Stimulated activated CD4-positive, alpha-beta T cell treated with anti-CD3 and anti-CD28 coated beads, Interleukin-4, amount 100 ng/mL, for 24 hours (primary cell): ENCODE measurements at places on chromosomes 6 and 20.

- no peak for DNase-seq
These were observed 357.2 kb upstream of the SULF2 start for GRCh38 chr20:48142516-48142773.

DNA sequence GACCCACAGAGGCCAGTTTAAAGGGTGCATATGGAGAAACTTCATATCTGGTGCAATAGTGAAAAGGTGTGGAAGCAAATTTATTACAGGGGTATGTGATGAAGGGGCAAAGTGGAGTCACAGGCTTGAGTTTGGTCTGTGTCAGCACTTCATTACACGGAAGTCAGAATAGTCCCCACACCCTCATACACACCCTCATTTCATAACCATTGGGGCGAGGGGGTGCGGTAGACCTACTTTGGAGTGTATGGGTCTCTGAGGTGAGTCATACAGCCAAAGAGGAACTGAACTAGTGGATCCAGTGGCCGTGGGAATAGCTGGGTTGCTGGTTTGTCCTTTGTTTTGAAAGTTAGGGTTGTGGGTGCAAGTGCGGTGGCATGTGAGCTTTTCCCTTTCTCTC, 3.3 kb downstream of the TM9SF4 start:
- no peak for DNase-seq

DNA sequence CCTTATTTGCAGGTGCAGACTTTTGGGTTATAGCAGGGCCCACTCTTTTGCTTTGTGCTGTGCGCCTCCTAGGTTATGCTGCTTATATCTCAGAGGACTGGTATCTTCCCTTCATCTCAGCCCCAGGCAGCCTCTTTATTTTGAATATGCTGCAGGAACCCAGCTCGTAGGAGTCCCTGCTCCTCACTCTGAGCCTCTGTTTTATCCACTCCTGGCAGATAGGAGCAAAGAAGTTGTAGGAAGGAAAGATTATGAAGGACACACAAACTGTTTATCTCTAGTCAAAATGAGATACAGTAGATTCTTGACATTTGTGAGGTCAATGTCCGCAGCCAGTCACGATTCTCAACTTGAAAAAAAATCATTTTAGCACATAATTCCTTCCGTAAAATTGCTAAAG, 15.6 kb downstream of the L3MBTL3 start:
- no peak for DNase-seq

- peak; percentile 24 for DNase-seq
These were observed 43.6 kb downstream of the REPS1 start for GRCh38 chr6:138944412-138944811.

DNA sequence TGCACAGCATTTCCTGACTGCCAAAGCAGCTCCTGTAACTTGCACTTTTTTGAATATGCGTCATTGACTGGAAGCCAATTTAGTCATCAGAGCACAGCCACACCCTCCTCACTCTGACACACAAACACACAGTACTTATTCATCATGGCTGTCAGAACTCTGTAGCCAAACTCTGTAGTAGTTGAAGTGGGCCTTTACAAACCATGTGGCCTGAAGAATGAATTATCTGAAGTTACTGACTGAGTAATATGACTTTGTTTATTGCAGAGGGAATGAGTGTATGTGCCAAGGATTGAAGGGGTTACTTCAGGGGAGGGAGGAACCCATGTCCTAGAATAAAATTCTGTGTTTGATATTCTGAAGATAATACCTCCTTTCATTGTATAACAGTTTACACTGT, 102.7 kb downstream of the FIG4 start:
- DNase-seq = no peak

DNA sequence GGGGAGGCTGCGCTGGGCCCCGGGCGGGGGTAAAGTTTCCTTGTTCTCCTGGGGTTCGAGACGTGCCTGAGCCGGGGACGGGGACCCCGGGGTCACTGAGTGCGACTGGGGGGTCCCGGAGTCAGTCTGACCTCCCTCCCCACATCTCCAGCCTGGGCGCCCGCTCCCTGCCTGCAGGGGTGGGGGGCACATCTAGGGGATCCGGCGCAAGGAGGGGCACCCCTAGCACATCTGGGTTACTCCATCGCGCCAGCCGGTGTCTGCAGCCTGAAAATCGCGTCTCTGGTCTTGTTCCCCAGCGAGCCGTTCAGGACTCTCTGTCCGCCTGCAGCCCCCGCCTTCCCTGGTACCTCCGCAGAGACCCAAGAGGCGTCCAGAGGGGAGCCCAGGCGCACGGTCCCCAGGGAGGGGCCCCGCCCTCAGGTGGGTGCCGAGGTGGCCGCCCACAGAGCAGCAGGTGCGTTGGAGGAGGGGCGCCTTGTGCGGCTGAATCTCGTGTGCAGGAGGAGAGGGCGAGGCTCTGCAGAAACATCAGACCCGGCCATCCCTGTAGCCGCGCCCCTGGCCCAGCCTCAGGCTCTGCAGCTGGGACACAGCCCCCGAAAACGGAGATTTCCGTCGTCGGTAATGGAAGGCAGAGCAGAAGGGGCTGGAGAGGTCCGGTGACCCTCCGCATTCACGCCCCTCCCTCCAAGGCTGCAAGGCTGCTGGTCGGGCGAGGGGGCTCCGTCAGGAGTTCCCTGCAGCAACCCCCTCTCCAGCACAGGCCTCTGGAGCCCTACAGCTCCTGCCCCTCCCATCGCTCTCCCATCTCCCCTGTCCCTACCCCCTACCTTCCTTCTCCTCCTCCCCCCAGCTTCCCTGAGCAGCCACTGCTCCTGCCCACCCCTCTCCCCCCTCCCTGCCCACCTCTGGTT, 628 bp upstream of the CHRNA4 start:
- DNase-seq = no peak

DNA sequence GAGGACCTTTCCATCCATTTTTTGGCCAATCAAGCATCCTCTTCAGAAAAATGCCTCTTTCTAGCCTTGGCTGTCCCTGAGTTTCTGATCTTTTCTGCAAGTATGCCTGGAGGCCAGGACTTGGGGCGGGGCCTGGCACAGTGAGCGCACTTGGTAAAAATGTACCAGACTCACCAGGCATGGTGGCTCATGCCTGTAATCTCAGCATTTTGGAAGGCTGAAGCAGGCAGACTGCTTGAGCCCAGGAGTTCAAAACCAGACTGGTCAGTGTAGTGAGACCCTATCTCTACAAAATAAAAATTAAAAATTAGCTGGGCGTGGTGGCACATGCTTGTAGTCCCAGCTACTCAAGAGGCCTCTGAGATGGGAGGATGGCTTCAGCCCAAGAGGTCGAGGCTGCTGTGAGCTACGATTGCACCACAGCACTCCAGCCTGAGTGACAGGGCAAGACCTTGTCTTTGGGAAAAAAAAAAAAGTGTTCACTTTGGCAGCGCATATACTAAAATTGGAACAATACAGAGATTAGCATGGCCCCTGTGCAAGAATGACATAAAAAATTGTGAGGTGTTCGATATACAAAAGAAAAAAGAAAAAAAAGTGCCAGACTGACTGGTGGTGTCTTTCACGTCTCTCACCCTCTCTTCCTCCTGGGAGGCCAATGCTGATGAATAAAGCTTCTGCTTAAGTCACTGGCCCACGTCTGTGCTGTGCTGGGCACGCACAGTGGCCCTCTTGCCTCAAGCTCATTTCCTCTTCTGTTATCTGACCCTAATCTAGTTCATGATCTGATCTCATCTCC, 18.1 kb upstream of the SLC9A8 start:
- no peak for DNase-seq

- DNase-seq = no peak
These were observed 46.9 kb upstream of the POU3F2 start for GRCh38 chr6:98787435-98787834.

DNA sequence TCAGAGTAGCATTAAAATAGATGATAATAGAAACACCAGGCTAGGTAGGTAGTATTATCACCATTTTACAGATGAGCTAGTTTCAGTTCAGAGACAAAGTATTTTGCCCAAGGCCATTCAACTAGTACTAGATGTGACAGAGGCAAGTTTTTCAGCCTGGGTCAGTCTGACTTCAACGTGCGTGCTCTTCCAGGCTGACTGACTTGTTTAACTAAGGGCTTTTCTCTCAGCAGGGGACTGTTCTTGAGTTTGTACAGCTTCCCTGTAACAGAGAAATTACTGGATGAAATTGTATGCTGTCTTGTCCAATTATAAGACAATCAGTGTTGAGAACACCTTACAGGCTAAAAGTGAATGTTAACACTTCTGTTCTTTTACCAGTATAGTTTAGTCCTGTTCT, 333.5 kb upstream of the MAN1A1 start:
- DNase-seq = no peak
